ENCODE measurements at places on chromosomes 5 and 9. TPM values are rescaled to one million over a fixed set of nuclear protein-coding genes. Genes with fewer than 3 reads are reported as not detected.

LRRTM2 gene
- total RNA-seq = under 0.01 TPM

SHC3 gene
- 17.8 TPM for total RNA-seq

SLC45A2 gene
- total RNA-seq = not detected

SLC1A3 gene
- 2.1 TPM for total RNA-seq

PCDHGB1 gene
- 0.38 TPM for total RNA-seq

All from regular cardiac myocyte (primary cell).